Stimulated activated CD4-positive, alpha-beta T cell treated with anti-CD3 and anti-CD28 coated beads, Interleukin-1b, Interleukin-23, amount 100 ng/mL, for 1 hour (primary cell): ENCODE measurements at places on chromosomes 6 and 20.

DNA sequence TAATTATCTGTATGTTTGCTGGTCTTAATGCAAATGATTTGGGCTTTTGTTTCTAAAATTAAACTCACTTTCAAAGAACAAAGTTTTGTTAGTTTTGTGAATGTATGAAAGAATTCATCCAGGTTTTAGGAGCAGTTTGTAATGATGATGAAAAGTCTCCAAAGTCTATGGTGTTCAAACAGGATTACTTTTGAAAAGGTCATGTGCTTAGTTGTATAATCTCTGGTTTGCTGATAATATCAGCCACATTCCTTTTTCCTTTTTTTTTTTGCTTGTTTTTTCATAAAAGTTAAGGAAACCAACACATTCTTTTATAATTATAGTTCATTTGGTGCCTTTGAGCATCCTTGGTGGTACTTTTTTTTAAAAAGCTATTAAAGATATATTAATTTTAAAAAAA, 88.9 kb downstream of the RTN4IP1 start:
- no peak for DNase-seq

GRCh38 chr6:134624781-134625180, 306.9 kb upstream of the SGK1 start:
- no peak for DNase-seq

DNA sequence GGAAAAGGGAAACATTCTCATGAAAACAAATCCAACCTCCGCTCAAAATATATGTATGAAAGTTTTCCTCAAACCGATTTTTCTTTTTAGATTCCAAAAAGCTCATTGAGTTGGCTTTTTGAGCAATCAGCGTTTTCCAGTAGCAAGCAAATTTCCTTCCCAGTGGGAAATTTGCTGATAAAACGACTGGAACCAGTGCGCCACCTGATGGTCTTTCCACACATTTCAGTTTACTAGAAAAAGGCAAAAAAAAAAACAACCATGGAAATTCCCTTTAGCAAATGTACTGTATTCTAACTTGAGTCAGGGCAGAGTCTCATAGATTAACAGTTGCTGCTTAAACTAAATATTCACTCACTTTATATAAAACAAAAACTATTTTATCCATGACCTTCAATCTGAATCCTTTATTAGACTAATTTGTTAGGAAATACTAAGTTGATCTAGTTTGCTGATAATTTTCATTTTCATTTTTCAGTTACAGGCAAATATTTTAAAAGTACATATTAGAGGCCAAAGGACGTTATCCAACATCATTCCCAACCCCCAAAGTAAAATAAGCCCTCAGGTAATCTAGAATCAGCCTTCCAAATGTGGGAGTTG, 271.5 kb downstream of the FOXA2 start:
- no peak for DNase-seq

DNA sequence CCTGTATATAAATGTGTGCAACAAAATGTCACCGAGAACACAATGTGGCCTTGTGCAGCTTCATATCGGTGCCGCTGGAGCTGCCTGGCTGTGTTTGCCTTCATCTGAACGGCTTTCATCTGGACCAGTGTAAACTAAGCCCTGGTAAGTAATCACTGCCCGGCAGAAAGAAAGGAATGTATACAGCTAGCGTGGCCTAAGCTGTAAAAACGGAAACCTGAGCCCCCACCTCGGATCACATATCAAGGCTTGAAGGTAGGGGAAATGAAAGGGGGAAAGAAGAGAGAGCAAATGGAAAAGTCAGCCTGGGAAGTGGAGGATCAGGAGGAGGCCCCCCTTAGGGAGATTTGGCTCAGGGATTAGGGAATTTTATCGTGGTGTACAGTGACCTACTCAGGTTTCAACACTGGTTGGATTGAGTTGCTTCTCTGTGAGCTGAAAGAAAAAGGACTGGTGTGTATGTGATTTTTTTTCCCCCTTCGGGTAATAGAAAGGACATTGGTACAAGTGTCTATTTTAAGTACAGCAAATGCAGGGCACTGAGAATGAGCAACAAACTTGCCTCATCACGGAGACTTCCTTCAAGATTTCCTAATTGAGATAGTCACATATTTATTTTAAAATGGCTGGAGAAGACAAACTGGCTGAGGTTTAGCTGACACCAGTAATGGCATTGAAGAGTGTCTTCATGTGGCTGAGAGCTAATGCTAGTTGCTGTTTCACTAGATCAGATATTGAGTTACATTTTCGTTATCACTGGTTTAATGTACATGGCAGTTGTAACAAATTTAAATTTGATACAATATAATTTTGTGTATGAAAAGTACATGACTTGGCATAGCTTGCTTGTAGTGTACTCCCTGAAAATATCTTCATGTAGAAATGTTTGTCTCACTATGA, 3.5 kb downstream of the SOBP start:
- no peak for DNase-seq

DNA sequence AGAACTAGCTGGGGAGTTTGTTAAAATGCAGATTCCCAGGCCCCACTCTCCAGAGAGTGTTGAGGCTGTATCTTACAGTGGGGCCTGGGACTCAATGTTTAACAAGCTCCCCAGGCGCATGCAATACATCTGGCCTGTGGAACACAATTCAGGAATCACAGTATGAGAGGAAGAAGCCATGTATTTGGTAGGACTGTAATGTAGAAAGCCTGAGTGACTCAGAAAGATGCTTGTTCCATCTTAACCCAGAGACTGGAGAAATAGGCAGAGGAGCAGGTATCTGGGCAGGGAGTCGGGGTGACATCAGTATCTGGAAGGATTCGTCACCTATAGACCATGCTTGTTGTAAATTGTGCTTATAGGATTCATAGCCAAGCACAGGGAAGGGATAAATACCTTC, 90.5 kb downstream of the UNC5CL start:
- DNase-seq: no peak

DNA sequence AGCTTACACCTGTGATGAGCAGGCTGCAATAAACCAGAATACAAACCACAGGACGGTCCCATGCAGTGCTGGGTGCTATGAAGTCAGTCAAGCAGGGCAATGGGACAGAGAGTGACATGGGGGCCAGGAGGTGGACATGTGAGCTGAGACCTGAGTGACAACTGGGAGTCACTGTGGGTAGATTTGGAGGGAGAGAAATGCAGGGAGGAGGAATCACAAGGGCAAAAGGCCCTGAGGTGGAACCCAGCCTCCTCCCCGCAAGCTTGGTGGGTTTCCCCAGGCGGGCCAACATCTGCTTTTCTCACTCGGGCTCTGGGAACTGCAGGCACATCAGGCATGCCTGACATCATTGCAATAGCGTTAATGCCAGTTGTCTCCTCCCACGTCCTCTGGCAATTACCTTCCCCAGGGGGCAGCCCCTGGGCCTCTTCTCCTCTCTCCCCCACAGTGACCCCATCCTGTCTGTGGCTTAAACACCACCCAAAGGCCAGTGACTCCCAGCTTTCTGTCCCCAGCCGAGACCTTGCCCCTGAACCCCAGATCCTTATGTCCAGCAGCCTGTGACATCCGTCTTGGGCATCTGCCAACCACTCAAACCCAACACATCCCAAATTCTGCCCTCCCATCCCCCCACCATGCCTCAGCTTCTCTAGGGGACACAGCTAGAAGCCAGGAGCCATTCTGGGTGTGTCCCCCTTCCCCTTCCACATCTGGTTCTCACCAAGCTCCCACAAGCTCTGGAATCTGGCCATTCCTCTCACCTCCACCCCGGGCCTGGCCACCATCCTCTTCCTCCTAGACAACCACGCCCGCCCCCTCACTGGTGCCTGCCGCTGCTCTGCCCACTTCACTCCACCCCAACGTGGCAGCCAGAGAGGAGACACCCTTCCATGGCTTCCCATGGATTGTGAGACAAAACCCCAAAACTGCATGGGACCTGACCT, 28.2 kb downstream of the PDRG1 start:
- DNase-seq: no peak

DNA sequence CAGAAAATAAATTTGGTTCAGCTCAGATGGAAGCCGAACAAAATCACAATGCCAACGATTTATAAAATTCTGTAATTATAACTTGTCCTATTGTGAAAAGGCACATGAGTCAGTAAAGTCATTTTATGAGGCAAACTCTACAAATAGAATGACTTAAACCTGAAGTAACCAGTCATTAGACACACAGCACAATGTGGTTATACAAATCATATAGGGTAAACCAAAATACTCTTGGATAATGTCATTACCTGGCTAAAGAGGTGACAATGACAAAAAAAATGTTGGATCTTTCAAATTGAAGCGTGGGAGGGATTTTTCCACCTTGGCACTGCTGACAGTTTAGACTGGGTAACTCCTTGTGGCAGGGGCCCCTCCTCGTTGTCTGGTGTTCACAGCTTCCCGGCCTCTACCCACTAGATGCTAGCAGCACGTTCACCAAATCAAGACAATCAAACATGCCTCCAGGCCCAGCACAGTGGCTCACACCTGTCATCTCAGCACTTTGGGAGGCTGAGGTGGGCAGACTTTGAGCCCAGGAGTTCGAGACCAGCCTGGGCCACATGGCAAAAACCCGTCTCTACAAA, 5.0 kb downstream of the ANKRD60 start:
- no peak for DNase-seq

- no peak for DNase-seq
Observed at GRCh38 chr6:56282391-56282790, 35.0 kb upstream of the COL21A1 start.

GRCh38 chr6:106670236-106670635, 40.9 kb downstream of the QRSL1 start:
- DNase-seq: no peak

GRCh38 chr6:56946368-56946767, 8.5 kb upstream of the BEND6 start:
- no peak for DNase-seq

- DNase-seq: no peak
Observed at GRCh38 chr6:162702446-162702845, 25.1 kb downstream of the PRKN start.

- no peak for DNase-seq
Observed at GRCh38 chr6:39214846-39215639, 14.2 kb downstream of the KCNK5 start.

- DNase-seq: no peak
Observed at GRCh38 chr20:23362392-23363256, 642 bp downstream of the GZF1 start.

GRCh38 chr6:20919677-20920385, 385.6 kb downstream of the CDKAL1 start:
- no peak for DNase-seq

GRCh38 chr6:112626468-112627082, 279.4 kb downstream of the RFPL4B start:
- DNase-seq: no peak

DNA sequence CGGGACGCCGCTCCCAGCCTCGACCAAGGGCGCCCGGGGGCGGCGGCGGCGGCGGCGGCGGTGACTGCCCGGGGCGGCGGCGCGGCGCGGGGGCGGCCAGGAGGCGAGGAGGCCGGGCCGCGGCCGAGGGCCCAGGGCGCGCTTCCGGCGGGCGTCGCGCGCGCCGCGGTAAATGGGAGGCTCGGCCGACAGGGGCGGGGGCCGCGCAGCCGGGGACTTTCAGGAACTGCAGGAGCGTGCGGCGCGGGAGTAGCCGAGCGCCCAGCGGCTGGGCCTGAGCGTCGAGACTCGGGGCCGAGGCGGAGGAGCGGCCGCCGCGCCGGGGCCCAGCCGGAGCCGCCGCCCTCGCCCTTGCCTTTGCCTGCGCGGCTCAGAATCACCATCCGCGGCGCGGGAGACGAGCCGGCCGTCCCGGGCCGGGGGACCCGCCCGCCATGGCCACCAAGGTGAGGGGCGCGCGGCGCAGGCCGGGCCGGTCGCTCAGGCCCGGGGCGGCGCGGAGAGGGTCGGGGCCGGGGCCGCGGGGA, at the start of gene SNX9:
TSS of gene SNX9 (plus strand) at position 246 of the 527 bp plus-strand sequence. CDS start at position 435, 189 bp downstream.
- peak; percentile 37 for DNase-seq

DNA sequence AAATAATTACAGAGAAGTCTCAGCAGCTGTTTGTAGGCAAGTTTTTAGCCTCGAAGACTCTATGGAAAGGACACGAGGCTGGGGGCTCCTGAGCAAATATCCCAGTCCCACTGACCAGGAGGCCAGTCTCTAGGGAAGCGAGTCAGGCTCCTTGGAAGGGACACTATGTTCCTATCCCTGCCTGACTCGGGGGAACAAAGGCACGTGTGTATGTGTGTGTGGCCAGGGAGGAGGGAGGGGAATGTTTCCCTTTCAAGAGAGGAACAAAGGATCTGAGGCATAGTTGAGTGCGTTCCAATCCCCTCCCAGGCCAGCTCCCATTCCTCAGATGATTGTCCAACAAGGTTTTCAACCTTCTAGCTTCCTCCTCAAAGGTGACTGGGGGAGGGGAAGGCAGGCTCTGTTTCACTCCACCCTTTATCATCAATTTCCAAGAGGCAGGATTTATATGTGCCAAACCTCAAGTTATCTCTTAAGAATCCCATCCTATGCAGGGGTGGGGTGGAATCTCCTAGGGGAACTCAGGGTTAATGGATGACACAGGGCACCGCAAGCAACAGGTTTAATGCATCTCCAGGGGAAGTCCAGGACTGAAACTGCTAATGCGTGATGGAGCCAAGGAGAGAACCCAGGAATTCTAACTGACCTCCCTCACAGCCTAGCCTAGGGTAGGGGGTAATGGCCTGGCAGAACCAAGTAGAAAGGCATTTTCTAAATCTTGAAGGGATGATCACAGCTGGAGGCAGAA, 9.9 kb downstream of the BCL2L1 start:
- DNase-seq: no peak

DNA sequence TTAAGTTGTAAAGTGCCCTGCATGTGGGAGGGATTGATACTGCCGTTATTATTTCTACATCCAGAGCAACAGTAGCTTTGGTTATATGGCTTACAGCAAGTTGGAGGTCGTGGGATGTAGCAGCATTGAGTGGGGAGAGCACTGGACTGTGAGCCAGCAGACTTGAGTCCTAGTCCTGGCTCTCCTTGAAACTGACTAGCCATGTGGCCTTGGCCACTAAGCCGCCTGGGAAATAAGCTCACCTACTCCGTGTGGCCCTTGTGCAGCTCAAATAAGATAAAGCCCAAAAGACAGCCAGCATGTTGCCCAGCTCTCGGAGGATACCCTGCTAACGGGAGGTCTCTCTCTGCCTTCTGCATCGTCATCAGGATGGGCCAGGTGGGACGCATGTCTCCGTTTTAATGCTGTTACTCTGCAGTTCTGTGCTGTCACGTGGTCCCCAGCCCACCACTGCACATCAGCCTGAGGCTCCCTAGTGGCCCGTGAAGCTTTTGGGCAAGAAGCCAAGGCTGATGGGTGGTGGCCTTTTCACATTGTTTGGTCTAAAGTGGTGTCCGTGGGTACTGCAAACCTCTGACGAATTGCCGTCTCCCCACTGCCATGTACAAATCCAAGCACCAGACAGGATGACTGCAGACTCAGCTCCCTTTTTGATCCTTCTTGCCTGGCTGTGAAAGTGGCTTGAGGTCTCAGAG, 7.9 kb downstream of the EPB41L1 start:
- no peak for DNase-seq

DNA sequence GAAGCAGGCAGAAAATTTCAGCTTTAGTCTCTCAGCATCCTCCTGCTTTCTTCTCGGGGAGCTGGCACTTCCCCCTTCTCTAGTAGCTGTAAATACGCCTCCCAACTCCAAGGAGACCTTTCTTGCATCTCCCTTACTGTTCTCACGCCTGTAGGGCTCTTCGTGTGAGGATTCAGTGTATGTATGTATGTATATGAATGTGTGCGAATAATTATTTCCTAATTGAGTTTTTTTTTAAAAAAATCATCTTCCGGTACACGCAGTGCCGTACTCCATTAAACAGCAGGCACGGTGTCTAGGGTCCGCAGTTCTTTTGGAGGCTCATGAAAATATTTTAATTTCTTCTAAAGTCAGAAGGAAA, 85.4 kb downstream of the HFE start:
- DNase-seq: no peak
